Activated CD4-positive, alpha-beta T cell treated with anti-CD3 and anti-CD28 coated beads for 36 hours (primary cell): ENCODE measurements at places on chromosomes 5 and 9.

DNA sequence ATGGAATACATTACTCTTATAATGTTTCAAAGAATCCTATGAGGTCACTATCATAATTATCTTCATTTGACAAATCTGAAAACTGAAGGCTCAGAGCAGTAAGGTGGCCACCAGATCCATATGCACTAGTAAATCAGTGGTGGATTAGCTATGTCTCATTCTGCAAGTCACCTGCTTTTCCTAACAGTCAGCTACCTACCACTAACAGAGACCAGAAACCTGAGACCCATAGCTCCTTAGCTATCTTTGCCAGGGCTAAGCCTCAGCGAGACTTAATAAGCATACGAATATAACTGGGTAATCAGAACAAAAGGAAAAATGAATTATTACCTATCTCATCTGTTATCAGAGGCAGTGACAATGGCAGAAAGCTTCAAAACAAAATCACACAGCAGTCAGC lies 118.7 kb downstream of the AUH start:
- DNase-seq: no peak

DNA sequence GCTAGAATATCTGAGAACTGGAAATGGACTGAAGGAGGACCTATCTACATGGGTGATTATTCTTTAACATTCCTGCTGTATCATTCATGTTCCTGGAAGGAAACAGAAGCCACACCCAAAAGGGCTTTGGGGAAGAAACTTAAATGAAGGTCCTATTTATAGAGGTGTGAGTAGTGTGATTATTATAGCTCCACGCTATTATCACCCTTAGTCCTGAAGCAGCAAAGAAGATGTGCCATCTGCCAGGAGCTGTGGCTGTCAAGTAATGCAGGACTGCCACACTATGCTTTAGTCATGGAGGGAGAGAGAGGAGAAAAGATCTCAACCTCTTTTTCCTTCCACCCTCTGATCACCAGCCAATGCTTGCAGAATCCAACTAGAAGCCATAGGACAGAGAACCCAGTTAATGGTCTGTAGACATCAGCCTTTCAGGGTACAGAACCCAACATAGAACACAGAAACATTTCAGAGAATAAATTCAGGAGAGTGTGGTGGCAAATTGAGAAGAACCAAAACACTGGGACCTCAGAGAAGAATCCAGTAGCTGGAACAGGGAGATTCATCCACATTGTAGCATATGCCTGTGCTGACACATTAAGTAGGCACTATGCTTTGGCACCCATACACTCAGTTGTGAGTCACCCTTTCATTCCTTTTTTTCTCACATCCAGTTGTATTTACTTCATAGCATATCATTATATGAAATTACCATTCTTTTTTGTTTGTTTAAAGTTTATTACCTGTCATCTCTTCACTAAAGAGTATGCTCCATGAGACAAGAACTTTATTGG lies 21.0 kb upstream of the RNF180 start:
- no peak for DNase-seq

DNA sequence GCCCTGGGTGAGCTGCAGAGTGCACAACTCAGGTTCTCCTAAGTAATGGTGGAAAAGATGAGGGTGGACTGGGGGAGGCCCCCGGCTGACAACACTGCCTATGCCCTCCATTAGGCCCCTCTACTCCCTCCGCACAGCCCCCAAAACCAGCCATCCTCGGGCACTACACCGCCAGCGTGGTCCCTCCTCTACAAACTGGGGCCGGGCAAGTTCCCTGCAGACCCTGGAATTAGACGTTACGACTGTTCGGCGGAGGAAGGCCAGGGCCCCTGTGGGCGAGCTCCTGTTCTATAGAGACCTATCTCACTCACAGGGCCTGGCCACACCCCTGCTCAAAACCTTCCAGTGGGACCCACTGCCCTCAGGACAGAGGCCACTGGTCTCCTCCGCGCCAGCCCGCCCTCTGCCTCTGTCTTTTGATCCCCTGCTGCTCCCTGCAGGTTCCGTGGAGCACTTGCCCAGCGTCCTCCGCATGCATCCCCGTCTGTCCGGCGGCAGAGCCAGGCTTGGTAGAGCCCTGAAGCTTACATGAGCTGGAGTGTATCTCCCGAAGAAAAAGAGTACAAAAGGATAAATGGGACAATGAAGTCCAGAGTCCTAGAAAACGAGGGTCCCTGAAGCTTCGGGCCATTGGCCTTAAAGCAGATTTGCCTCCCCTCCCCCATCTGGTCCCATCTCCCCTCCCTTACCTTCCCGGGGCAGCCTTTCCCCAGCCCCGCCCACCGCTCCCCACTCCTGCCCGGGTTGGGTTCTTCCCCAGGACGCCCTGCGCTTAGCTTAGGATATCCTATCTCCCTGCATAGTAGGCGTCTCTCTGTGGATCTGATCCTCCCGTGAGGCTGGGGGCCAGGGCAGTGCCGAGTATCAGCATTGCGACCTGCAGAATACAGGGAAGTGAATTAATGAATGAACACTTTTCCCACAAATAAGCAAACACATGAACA lies 71.3 kb downstream of the HRH2 start:
- DNase-seq: peak; percentile 13

- DNase-seq: no peak
Observed at GRCh38 chr9:127241354-127241753, 23.2 kb upstream of the GARNL3 start.

- DNase-seq: no peak
Observed at GRCh38 chr9:115879451-115879850, 274.1 kb upstream of the PAPPA start.

DNA sequence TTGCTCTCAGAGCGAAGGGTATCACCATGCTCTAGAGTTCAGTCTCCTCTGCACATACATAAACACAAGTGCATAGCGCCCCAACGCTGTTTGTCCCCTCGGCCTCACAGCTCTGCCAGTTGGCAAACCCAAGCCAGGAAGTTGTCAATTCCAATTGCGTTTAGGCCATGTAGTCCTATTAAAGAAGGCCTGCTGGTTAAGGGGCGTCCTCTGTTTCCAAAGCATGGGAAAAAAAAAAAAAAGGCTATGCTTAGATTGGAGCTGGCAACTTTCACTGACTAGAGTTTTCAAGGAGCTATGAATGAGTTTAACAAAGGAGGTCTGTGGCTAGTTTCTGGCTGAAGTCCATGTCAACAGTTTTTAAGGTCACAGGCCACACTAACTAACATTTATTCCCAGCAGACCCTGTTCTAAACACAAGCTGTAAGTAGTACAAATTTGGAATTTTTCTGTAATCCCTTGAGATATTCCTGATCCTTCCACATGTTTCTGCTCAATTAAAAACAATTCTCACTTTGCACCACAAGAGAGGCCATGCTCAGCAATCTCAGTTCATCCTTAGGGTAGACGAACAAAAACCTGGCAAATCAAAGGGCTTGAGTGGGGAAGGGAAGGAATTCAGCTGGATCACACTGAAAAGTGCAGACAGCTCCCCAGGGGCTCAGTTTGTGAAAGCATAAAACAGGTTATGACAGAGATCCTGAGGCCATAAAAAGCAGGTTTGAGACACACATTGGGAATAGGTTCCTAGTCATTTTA lies 187.7 kb downstream of the DENND1A start:
- DNase-seq: no peak

GRCh38 chr9:133948131-133948530 lies 44.0 kb downstream of the VAV2 start:
- no peak for DNase-seq
